ENCODE measurements at places on chromosomes 16 and 17. TPM values are rescaled to one million over a fixed set of nuclear protein-coding genes. Genes with fewer than 3 reads are reported as not detected.
A peak's percentile ranks its signal among the peaks of the same experiment; 100 is the strongest.

- no peak for ATAC-seq
Observed at GRCh38 chr17:73855720-73856333, 211.6 kb upstream of the SDK2 start.

- ATAC-seq, result no peak
Observed at GRCh38 chr16:69852815-69853214, 90.7 kb downstream of the WWP2 start.

- no peak for ATAC-seq
Observed at GRCh38 chr16:74607310-74607961, 522 bp upstream of the GLG1 start.

DNA sequence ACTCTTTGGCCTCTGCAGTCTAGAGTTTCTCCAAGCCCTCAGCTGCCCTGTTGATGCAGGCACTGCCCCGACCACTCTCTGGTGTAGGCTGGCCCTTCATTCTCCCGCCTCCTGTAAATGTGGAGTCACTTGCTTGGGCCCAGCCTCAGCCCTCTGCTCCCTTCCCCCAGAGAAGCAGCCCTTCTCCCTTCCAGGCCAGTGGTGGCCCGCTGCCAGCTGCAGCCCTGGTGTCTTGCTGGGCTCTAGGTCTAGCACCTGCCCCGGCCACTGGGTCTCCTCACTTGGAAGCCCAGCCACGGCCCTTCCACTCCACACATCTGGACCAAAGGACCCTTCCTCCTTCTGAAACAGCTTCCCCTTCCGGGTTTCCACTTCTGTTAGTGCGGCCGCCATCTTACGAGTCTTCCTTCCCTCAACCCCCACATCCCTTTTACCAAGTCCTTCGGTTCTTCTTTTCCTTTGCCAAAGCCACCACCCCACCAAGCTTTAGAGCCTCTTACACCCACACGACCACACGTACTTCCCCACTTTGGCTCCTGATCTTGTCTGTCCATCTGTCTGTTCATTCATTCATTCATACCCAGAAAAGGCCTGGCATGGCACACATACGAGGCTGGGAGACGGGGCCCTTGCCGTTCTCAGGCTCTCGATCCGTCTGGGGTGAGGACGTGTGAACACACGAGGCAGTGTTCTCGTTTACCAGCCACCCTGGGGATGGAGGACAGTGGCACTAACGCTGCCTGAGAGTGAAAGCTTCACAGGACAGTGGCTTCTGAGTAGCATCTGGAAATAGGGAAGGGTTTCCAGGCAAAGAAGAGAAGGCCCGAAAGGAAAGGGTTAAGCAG is 68.0 kb downstream of the ABR start:
- ATAC-seq, result peak; percentile 16

- no peak for ATAC-seq
Observed at GRCh38 chr16:29011112-29011511, 26.3 kb downstream of the LAT start.

DNA sequence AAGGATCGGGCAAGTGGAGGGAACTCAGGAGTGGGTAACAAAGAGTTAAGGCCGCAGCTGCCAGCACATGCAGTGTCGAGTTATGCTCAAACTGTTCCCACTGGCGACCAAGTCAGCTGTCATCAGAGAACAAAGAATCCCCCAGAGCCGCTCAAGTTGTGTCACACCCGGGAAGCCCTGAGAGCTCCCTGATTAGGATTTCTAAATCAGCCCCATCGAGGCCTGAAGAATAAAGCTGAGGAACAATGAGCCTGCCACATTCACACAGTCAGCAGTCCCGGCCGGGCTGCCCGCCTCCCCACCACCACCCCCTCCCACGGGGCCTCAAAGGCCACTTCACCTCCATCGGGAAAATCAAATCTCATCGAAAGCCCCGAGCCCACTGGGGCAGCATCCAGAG is 84.5 kb downstream of the SOX9 start:
- no peak for ATAC-seq

DNA sequence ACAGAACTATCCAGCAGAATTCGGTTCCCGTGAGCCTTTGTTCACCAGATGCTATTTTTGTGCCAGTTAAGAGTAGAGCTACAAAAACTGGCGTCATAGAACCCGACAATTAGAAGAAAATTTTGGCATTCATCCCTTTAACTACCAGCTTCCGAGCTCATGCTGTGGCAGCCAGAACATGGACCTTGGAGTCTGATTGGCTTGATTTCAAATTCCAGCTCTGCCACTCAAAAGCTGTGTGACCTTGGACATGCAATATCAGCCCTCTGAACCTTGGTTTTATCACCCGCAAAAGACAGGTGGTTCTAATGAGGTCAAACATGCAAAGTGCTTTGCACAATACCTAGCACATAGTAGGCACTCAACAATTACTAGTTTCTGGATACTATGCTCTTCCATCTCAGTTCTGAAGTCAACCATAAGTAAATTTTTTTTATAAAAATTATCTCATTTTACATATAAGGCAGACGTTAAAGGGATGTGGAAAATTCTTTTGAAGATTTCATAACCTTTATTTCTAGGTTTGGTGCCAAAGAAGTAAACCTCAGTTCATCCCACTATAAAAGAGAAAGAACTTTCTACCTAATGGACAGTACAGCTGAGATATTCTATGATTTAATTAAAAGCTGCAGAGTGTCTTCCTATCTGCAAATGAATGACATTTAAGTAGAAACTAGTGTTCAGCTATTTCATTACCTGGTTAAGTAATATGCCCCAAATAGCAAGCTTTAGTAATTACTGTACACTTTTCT is 331.5 kb downstream of the HAPSTR1 start:
- ATAC-seq, result no peak

- no peak for ATAC-seq
Observed at GRCh38 chr17:45376171-45377005, 56.3 kb downstream of the ARHGAP27 start.

- ATAC-seq, result no peak
Observed at GRCh38 chr17:50049636-50050035, 6.3 kb upstream of the ITGA3 start.

- ATAC-seq, result no peak
Observed at GRCh38 chr16:86052115-86052670, 153.2 kb downstream of the IRF8 start.

GRCh38 chr16:70730944-70731343 is 45.1 kb upstream of the MTSS2 start:
- ATAC-seq, result no peak

DNA sequence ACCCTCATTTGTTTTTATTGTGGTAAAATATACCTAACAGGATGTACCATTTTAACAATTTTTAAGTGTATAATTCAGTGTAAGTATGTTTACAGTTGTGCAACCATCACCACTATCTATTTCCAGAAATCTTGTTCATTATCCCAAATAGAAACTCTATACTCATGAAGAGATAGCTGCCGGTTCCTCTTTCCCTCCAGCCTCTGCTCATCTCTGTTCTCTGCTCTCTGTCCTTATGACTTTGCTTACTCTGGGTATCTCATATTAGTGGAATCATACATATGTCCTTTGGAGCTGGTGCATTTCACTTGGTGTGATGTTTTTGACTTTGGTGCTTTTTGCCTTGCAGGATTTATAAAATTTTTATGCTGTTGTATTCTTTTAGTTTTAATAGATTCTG is 19.4 kb downstream of the CYLD start:
- no peak for ATAC-seq

- no peak for ATAC-seq
Observed at GRCh38 chr16:57916735-57917438, 54.0 kb downstream of the CNGB1 start.

DNA sequence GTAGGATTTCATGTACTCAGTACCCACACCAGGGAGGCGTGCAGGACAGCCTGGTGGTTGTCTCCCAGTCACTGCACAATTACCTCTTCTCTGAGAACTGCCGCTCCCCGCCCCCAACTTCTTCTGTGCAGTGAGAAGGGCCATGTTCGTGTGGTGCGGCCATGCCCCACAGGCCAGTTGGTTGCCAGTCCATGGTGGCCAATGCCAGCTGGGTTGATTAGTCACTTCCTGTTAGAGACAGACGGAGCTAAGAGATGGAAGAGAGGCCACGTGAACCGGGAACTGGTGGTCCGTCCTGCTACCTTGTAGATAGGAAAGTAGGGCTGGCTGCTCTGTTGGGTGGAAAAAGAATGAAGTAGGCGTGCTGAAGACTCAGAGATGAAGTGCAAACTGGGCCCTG is 206.5 kb downstream of the ABCC12 start:
- ATAC-seq, result no peak

DNA sequence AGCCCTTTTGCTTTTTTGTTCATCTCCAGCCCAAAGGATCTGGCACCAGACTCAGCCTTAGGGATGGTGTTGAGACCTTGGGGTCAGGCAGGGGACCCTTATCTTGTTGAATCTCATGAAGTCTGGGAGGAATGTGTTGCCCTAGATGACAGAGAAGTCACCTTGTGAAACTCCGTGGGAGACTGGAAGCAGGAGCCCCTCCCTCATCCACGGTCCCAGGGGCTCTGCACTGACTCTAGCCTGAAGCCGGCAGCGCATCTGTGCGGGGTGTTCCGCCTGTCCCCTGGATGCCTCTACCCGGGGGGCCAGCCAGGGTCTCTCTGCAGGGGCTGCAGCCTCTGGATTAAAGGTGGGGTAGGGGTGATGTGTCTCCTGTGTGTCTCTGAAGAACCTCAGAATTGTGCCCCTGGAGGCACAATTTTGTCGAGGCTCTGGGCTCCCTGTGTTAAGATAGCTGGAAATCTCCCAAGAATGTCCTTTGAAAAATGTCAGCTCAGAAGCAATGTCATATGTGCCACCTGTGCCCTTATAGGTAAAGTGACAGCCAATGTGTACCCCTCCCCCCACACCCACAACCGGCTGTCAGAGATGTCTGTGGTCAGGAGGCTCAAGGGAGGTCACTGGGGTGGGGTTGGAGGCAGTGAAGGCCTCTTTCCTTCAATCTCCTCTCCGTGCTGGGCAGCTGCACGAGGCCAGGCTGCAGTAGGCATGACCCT is 32.1 kb upstream of the CDC42EP4 start:
- peak; percentile 8 for ATAC-seq

GRCh38 chr16:17303101-17303500 is 167.7 kb downstream of the XYLT1 start:
- ATAC-seq, result peak; percentile 30

DNA sequence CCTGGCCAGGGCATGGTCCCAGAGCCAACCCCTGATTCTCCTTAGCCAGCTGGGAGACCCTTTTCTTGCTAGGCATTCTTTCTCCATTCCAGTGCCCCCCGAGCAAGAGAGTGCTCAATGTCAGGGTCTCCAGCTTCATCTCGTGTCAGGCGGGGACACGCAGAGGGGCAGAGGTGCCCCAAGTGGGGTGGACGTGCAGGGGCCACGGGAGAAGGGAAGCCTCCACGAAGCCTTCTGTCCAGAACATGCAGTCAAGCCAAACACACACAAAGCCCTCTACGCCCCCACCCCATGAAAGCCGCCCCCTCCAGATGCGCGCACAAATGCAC is 852 bp downstream of the GPR139 start:
- no peak for ATAC-seq

DNA sequence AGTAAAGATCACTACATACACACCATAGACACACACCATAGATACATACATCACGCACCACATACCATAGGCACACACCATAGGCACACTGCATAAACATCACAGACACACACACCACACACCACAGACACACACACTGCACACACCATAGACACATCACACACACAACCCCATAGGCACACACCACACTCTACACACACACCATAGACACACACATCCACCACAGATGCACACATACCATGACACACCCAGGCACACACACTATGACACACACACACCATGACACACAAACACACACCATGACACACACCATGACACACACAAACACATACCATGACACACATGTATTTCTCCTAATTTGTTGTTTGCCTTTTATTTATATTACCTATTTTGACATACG is 14.1 kb downstream of the TBC1D16 start:
- no peak for ATAC-seq

GRCh38 chr17:76467366-76467765 is at the start of gene AANAT:
TSS of gene AANAT (plus strand) at chr17:76467603. CDS start at chr17:76468747, 1,144 bp downstream.
- no peak for ATAC-seq

- no peak for ATAC-seq
Observed at GRCh38 chr16:62530426-62530825, 494.2 kb upstream of the CDH8 start.

DNA sequence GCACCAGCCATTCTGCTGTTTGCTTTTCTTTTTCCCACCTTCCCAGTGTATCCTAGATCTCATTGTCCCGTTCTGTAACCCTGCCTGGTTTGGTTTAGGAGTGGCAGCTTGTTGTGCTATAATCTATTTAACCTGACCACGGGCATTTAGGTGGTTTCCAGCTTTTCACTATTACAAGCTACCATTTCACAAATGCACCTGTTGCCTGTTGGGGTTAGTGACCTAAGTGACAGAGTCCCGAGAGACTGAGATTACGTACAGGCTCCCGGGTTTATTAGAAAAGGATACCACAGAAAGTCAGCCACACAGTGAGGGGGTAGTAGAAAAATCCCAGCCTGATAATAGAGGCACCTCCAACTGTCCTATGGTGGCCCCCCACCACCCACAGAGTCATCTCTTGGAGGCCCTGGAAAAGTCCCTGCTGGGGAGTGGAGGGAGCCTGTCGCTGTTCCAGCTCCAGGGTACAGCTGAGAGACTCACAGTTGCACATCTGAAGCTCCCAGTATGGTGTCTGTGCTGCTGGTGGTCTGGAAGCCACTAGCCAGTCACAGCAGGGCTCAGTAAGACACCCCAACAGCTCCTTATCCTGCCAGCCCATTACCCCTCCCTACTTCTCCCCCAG is 21.2 kb downstream of the CLEC16A start:
- ATAC-seq, result no peak

GRCh38 chr16:68360956-68361355 is 50.1 kb downstream of the PRMT7 start:
- ATAC-seq, result peak; percentile 6

GRCh38 chr17:73648543-73648820 is 4.2 kb upstream of the SDK2 start:
- ATAC-seq, result no peak

DNA sequence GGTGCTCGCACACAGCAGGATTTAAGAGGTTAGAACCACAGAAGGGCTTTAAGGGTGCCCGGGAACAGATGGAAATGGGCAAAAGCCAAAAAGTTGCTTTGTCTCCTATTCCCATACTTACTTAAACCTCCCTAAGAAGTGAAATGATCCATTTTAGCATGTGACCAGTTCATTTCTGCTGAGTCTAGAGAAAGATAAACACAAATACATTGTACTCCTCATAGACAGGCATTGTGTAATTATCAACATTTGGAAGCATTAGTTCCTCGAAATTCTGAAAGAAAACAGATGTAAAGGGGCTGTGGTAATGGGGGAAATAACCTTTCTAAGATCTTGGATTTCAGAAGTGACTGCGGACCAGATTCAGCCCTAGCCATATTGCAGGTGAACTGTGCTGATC is 178.3 kb downstream of the CYB561 start:
- ATAC-seq, result no peak

- ATAC-seq, result no peak
Observed at GRCh38 chr16:86083382-86084002, 184.5 kb downstream of the IRF8 start.

- peak; percentile 73 for ATAC-seq
Observed at GRCh38 chr17:66915204-66915611, 49.3 kb upstream of the CACNG4 start.

Gene GAS7
- total RNA-seq, result 9.7 TPM

Gene NSMCE1
- 81.8 TPM for total RNA-seq

Gene CNTD1
- total RNA-seq, result 0.81 TPM

Gene RILP
- total RNA-seq, result 2.2 TPM

Gene EFCAB5
- total RNA-seq, result 0.82 TPM

Gene CLDN9
- 0.68 TPM for total RNA-seq

Gene NPIPA5
- 13.3 TPM for total RNA-seq

Gene PLCG2
- total RNA-seq, result 0.82 TPM

Gene ABAT
- total RNA-seq, result 83.0 TPM

Gene TNFSF13
- 1.5 TPM for total RNA-seq

Gene ODAD4
- 4.0 TPM for total RNA-seq

Gene TIMP2
- 30.8 TPM for total RNA-seq

Gene TBC1D16
- total RNA-seq, result 29.9 TPM

All from motor neuron (in vitro differentiated cells).